ENCODE measurements at places on chromosomes 2 and 18.

DNA sequence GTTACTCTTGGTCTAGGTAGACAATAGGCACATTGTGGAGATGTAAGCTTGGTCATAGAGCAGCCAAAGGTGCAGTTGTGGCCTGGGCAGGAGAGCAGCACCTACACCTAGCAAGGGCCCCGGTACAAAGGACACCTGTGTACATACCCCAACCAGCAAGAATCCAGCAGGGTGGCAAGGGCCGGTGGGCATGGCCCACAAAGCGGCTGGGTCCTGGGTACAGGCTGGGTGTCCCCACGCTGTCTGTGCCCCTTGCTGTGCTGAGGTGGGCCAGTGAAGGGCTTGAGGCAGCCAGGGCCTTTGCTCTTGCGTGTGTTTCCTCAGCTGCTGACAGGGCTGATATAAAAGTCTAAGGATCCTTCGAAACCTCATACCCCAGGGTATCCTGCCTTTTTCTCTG, 501.8 kb downstream of the EIPR1 start:
- DNase-seq, result no peak

- DNase-seq, result no peak
Measured at GRCh38 chr18:58242435-58242834, 198.4 kb downstream of the NEDD4L start.

- no peak for DNase-seq
Measured at GRCh38 chr2:6538607-6539006, 327.1 kb downstream of the CMPK2 start.

- DNase-seq, result no peak
Measured at GRCh38 chr2:138811431-138811830, 31.2 kb upstream of the NXPH2 start.

- DNase-seq, result no peak
Measured at GRCh38 chr2:133574620-133575019, 6.4 kb upstream of the NCKAP5 start.

- no peak for DNase-seq
Measured at GRCh38 chr2:3204031-3204821, 173.4 kb downstream of the EIPR1 start.

DNA sequence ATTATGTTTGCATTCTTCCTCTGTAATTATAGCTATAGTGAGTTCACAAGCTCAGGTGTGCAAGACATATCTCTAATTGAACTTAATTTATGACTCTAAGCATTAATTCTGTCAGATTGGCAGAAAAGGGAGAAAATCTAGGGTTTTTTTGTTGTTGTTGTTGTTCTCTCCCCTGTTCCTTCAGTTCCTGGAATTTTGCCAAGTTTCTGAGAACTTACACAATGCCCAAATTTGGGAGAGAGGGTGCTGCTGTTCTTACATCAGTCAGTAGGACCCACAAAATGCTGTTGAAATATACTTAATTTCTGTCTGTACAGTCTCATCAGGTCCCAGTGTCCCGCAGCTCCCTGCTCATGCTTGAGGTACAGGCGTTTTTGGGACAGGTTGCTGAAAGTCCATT, 221.8 kb upstream of the RBMS1 start:
- DNase-seq, result no peak

DNA sequence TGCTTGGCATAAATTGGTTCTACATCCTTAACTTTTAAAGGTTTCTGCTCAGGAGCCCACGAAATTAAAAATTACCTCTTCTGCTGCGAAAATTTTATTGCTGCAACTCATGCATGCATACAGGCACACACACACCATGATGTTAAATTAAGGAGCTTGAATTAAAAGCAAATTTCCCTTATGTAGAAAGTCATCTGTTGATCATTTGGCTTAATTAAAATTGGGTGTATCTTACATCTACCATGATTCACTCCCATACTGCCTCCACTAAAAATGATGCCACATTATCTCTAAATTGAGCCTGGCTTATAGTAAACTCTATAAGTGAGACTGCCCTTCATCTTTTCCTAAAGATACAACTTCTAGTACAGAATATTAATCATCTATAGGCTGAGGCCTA, 145.4 kb downstream of the NCK2 start:
- DNase-seq, result no peak

All from stimulated activated CD8-positive, alpha-beta memory T cell treated with anti-CD3 and anti-CD28 coated beads, Interleukin-12 subunit alpha, Interleukin-12 subunit beta, amount 100 ng/mL, for 4 hours (primary cell).